H7 (cell line): ENCODE measurements at places on chromosomes 11 and 22. TPM values are rescaled to one million over a fixed set of nuclear protein-coding genes. Genes with fewer than 3 reads are reported as not detected.
A peak's percentile ranks its signal among the peaks of the same experiment; 100 is the strongest.

RBMXL2 gene
- not detected in 2 replicates for total RNA-seq

CHRNA10 gene
- 0.66 and 0.67 TPM in 2 replicates for total RNA-seq

GANAB gene
- 173 and 181 TPM in 2 replicates for total RNA-seq

SLC35C1 gene
- 3.9 and 5.8 TPM in 2 replicates for total RNA-seq

SIPA1 gene
- total RNA-seq, result 52.7 and 65.9 TPM in 2 replicates

KIAA1671 gene
- 7.3 and 9.2 TPM in 2 replicates for total RNA-seq

C11orf86 gene
- total RNA-seq, result 0.21 and 0.26 TPM in 2 replicates

EPS8L2 gene
- 3.7 and 18.8 TPM in 2 replicates for total RNA-seq

OR8D4 gene
- not detected in 2 replicates for total RNA-seq

FGF3 gene
- 0.15 TPM in 1 of 2 replicates, not detected in the other for total RNA-seq

OR56A1 gene
- total RNA-seq, result 0.03 and 0.07 TPM in 2 replicates

MYH9 gene
- total RNA-seq, result 117 and 149 TPM in 2 replicates

LIF gene
- total RNA-seq, result 0.41 and 0.59 TPM in 2 replicates

OR51B5 gene
- 0.15 TPM in 1 of 2 replicates, not detected in the other for total RNA-seq

FAM181B gene
- total RNA-seq, result 1.1 and 1.4 TPM in 2 replicates

OR51A7 gene
- total RNA-seq, result not detected in 2 replicates

MS4A4A gene
- total RNA-seq, result not detected in 2 replicates

SLN gene
- total RNA-seq, result not detected in 2 replicates

OR4C15 gene
- not detected in 2 replicates for total RNA-seq

PDXP gene
- 54.1 and 60.9 TPM in 2 replicates for total RNA-seq

GRCh38 chr22:23696326-23696851 lies 5.6 kb downstream of the RGL4 start:
- DNase-seq, result peak; percentile 34

DNA sequence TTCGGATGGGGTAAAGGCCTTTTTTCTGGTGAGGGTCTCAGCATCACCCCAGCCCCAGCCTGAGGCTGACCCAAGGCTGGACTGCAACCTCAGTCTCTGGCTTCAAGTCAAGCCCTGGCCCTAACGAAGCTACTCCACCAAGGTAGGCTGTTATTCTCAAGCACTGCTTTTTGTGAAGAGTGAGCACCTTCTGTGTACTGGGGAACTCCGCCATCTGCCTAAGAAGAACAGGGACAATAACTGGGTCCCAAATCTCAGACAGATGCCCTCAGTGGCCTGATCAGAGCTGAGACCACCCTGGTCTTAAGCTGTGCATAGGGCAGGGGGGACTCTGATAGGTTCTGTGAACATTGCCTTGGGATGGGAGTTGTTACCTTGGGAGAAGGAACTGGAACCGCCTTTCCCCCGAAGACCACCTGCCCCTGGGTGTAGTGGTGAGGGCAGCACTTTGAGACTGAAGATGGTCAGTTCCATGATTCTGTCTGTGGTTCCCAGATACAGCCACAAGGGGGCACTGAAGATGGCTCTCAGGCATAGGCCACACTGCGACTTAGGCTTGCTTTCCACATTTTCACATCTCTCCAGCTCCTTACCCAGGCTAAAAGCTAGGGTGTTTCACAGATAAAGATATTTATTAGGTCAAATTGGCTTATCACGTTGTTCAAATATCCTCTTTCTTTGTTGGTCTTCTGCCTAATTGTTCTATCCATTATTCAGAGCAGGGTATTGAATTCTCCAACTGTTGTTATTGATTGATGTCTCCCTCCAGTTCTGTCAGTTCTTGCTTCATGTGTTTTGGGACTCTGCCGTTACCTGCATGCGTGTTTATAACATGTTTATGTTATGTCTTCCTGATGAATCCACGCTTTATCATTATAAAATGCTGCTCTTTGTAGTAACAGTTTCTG lies 11.8 kb upstream of the UVRAG start:
- peak; percentile 89 for DNase-seq

GRCh38 chr22:40728731-40729189 lies 49.5 kb downstream of the MCHR1 start:
- DNase-seq, result no peak

DNA sequence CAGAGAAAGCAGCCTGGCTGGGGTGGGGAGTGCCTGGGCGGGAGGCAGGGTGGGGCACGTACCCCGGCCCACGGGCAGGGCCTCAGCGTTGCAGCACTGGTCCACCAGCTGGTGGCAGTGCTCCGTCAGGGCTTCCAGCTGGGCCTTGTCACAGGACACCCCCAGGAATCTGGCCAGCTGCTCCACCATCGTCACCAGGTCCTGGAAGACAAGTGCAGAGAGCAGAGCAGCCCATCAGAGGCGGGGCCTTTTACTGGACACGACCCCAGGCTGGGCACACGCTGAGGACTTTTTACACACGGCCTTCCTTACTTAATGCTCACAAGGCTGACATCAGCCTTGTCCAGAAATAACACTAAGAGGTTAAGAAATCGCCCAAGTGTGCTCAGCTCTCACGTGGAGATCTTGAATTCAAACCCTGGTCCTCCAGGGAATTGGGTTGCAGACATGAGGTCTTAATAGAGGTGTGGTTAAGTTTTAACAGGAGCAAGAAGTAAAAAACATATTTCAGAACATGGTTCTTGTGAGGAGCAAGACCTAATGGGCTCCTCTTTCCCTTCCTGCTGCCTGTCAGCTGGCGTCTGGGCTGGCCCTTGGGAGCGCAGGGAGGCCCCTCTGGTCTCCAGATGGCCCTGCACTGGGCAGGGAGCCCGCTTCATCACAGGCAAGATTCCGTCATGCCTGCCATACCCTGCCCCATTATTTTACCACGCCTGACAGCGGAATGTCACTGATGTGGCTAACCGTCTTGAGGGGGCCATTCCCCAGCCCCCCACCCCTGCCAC lies 17.1 kb upstream of the EFCAB6 start:
- DNase-seq, result peak; percentile 85

GRCh38 chr22:36022162-36022561 lies 6.5 kb downstream of the RBFOX2 start:
- DNase-seq, result no peak

GRCh38 chr11:65648997-65649493 lies 11.1 kb downstream of the SIPA1 start:
- no peak for DNase-seq

- DNase-seq, result no peak
These were observed 831 bp downstream of the CD44 start for GRCh38 chr11:35139722-35140282.

GRCh38 chr11:75350122-75350742 lies 1.2 kb downstream of the ARRB1 start:
- DNase-seq, result no peak

- DNase-seq, result peak; percentile 36
These were observed 270.5 kb upstream of the SORL1-AS1 start for GRCh38 chr11:121723246-121723741.

GRCh38 chr11:12090761-12091258 lies 19.6 kb upstream of the MICAL2 start:
- no peak for DNase-seq

DNA sequence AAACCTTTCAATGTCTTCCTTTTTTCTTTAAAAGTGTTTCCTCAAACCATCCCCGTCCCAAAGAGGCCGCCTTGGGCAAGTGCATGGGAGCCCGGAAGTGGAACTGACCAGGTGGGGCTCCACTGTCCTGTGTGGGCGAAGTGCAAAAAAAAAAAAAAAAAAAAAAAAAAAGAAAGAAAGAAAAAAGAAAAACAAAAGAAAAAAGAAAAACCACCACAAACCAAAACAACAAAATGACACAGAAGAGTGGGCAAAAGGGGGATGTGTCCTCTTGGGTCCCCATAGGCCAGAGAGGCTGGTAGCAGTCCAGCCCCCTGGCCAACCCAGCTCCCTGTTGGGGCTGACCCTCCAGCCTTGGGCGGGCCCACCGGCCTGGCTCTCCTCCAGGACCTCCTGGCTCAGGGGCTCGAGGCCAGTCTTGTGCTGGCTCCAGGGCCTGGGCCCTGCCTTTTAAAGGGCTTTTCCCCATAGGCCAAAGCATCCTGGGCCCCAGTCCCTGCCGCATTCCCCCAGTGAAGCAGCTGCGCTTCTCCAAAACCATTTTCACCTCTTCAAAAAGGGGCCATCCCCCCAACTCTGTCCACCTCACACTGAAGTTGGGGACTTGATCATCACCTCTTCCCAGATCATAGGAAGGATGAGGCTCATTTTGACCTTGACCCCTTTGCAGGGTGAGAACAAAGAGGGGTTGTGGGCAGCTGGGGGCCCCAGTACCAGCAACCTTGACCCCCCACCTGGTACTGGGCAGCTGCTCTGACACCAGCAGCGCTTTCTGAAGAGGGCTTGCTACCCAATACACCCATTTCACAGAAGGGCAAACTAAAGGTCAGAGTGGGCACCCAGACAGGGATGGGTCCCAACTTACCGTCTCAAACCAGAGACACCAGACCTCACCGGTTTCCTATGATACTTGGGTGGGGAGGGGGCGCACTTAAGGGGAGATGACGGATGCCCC lies 9.4 kb downstream of the CBX6 start:
- peak; percentile 80 for DNase-seq

DNA sequence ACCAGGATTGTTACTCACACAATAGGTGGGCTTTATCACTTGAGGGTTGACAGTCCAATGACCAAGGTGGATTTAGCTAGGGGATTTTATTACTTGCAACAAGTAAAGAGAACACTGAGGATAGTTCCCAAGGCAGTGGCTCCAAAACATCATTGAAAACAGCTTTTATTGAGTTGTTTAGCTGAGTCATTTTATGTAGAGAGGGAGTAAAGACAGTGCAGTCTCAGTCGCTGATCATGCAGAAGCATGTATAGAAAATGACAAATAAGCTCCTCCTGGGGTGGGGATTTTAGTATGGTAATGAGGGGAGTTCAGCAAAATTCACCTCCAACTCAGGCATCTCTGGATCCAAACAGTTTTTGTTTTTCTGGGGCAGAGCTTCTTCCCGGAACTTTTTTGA lies 163.0 kb upstream of the CCDC179 start:
- DNase-seq, result no peak

GRCh38 chr11:33268945-33269540 lies 11.9 kb downstream of the HIPK3 start:
- no peak for DNase-seq

DNA sequence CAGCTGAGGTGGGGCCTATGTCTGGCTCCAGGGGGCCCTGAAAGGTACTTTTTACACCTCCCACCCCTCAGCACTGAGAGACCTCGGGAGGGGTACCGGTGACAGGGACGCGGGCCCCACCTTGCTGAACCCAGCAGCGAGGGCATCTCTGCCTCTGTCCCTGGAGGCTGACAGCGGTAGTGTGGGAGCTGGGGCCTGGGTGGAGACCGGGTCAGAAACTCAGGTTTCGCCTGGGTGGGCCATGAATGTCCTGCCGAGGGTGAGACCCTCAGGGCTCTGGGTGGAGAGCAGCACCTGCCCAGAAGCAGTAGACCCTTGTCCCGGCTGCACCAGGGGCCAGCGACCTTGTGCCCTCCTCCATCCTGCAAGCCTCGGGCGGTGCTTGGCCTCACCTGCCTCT lies 22.2 kb downstream of the PTDSS2 start:
- DNase-seq, result peak; percentile 84

DNA sequence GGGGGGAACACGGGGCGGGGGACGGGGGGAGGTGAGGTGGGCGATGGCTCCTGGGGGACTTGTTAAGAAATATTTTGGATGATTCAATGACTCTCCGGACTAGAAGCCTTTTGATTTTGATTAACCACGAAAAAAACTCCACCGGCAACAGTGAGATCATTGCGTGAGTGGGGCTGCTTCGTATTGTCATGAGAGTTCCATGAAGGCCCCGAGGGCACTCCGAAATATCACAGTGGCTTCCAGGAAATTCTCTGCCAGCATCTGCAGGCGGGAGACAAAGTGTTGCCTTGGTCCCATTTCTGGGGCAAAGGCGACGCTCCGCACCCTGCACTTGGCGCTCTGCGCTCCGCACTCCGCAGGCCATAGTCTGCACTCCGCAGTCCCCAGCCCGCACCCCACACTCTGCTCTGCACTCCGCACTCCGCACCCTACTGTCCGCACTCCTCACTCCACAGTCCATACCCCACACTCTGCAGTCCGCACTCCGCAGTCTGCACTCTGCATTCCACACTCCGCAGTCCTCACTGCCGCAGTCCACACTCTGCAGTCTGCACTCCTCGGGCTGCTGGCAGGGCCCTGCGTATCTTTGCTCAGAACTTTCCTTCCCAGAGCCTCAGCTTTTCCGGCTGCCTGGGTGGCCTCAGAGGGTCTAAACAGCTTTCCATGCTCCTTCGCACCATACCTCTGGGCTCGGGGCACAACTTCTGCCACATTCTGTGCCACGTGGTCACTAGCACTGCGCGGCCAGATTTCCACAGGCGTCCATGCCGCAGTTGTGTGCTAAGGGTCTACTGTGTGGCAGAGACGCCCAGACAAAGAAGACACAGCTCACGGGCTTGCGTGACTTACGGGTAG lies 61.1 kb downstream of the LINC01488 start:
- DNase-seq, result no peak

DNA sequence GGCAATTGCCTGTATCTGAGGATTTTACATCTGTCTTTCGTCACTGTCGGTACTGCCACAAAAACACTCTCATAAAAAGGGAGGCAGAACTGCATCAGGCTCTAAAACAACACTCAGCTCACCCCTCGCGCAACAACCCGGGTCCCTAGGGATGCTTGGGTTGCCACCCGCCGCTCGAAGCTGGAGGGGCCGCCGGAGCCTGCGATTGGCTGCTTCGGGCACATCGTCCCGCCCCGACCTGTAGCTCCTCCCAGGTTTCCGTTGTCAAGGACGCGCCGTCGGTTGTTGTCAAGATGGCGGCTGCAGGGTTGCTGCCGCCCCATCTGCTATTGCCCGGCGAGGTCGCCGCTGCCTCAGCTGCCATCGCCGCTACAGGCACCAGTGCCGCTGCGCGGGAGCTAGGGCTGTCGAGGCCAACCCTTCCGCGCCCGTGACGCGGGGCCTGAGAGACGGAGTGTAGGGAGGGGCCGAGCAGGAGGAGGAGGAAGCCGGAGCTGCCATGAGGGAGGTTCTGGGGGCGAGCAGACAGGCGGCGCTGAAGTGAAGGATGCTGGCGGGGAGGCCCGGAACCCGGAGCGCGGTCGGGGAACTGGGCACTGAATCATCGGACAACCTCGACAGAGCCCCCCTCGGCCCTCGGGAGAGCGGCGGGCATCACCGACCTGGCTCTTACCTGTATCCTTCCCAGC lies at the start of gene CEP126:
Gene CEP126 (plus strand): TSS at position 273 of the 689 bp plus-strand sequence. CDS start 275 bp downstream, at position 548.
- DNase-seq, result peak; percentile 91
